ENCODE measurements at places on chromosomes 12 and 14. TPM values are rescaled to one million over a fixed set of nuclear protein-coding genes. Genes with fewer than 3 reads are reported as not detected.

MAP1LC3B2 gene
- 1.8 TPM for total RNA-seq

FAM90A1 gene
- not detected for total RNA-seq

GRCh38 chr14:92404018-92404417, 81.1 kb downstream of the SLC24A4 start:
- no peak overlapping the region for H3K4me3 ChIP-seq
- H3K4me1 ChIP-seq: peaks cover 8% of the 10 kb centered on the region
- no peaks in the 10 kb centered on the region for H3K36me3 ChIP-seq
- H3K27me3 ChIP-seq: no peaks in the 10 kb centered on the region
- no peak overlapping the region for H3K27ac ChIP-seq

GRCh38 chr12:109572506-109572845, 828 bp downstream of the MMAB start:
- H3K27me3 ChIP-seq: no peaks in the 10 kb centered on the region
- no peaks in the 10 kb centered on the region for H3K36me3 ChIP-seq
- H3K4me1 ChIP-seq: no peaks in the 10 kb centered on the region
- peak overlapping the region; percentile 86 for H3K4me3 ChIP-seq

- H3K36me3 ChIP-seq: no peaks in the 10 kb centered on the region
- H3K4me3 ChIP-seq: no peak overlapping the region
- H3K27ac ChIP-seq: no peak overlapping the region
- ATAC-seq: no peak
- H3K4me1 ChIP-seq: peaks cover 3% of the 10 kb centered on the region
- peaks cover 61% of the 10 kb centered on the region for H3K27me3 ChIP-seq
These were observed 40.1 kb downstream of the SMIM41 start for GRCh38 chr12:52119398-52120254.

GRCh38 chr12:30847259-30847658, 79.3 kb upstream of the TSPAN11 start:
- H3K27ac ChIP-seq: no peak overlapping the region
- no peak for ATAC-seq
- H3K4me3 ChIP-seq: no peak overlapping the region

GRCh38 chr14:66038212-66038611, 448.0 kb upstream of the CCDC196 start:
- H3K27ac ChIP-seq: peak overlapping the region; percentile 26
- H3K27me3 ChIP-seq: no peaks in the 10 kb centered on the region
- ATAC-seq: no peak
- H3K4me1 ChIP-seq: no peaks in the 10 kb centered on the region

DNA sequence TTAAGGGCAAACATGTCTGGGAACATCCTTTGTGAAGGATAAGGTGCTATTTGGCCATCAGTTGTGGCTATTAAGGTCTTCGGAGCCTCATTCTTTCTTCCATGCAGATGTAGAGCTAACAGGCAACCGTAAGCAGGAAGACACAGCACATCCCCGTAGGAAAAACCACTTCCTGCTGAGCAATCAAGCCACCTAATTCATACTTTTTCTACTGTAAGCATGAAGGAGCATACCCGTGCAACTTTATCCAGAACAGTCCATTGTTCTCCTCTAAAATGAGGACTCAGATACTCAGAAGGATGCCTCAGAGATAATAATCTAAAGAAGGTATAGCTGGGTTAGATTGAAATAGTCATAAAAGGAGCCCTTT, 232.0 kb downstream of the PPM1H start:
- H3K4me1 ChIP-seq: peaks cover 7% of the 10 kb centered on the region
- no peaks in the 10 kb centered on the region for H3K27me3 ChIP-seq
- peak overlapping the region; percentile 42 for H3K27ac ChIP-seq
- no peak for ATAC-seq
- no peaks in the 10 kb centered on the region for H3K36me3 ChIP-seq
